GM12864 (cell line): ENCODE measurements at places on chromosomes 5 and 9.

- DNase-seq, result no peak
These were observed 258.0 kb upstream of the CLINT1 start for GRCh38 chr5:158116965-158117364.

DNA sequence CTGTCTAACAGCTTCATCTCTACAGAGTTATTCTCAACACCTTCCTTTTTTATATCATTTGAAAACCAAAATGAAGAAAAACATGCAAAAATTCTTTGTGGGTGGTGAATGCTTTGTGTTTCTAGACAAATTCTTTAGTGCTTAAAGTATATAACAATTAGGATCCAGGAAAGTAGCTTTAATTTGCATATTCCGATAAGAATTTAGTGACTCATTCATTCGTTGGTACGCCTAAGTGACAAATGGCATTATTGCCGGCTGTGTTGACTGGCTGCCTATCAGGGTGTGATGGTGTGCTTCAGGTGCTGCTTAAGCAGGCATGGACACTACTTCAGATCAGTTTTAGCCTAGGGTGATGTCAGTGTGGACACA is 35.2 kb downstream of the LMNB1 start:
- no peak for DNase-seq

- no peak for DNase-seq
These were observed 94.3 kb upstream of the EQTN start for GRCh38 chr9:27391040-27391895.

- DNase-seq, result no peak
These were observed 172.1 kb downstream of the SNX18 start for GRCh38 chr5:54689411-54690251.

GRCh38 chr5:60494635-60495034 is 205.3 kb downstream of the DEPDC1B start:
- no peak for DNase-seq

DNA sequence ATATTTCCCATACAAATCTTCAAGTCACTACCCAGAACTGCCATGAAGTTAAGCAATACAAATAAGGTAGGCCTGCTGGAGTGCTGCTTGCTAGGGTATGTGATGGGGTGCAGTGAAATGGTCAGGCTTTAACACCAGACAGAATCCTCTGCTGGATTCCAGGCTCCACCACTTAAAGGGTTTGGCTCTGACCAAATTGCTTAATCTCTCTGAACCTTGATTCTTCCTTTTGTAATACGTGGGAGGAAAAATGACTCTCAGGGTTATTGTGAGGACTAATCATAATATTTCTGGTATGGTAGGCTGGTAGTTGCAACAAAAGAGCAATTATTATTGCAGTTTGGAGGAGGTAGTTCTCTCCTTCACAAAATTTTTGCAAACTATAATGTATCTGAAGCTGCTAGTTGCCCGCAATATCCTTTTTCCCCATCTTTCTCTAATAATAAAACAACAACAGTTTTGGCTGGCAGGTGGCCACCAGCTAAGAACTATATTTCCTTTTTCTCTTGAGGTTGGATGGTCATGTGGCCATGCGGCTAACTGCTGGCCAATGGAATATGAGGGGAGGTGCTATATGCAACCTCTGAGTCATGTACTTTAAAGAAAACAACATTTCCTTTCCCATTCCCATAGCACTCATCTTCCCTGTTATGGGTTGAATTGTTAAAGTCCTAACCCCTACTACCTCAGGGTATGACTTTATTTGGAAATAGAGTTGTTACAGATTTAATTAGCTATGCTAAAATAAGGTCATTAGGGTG is 44.1 kb downstream of the CCL28 start:
- no peak for DNase-seq

DNA sequence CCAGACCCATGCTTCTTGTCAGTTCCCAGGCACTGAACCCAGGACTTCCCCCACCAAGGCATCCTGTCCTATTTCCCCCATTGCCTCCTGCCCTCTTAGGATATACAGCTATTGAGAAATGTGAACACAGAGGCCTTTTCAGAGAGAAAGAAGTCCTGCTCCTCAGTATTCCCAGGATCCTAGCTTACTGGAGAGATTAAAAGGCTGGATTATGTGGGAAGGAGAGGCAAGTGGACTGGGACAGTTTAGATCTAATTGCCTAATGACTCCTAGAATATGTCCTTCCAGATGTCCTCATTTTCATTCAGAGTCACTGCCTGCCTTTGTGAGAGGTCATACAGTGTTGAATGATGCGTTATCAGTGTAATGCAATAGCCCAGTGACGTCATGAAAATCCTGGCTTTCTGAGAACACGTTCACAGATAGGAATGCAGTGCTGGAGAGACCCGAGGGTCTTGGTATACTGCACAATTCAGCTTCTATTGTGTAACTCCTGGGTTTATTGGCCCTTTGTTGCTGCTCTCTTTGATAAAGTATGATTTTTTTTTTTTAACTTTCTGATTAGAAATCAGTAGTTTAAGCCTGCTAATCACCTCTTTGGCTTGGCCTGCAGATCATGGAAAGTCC is 26.2 kb downstream of the WWC1 start:
- DNase-seq, result no peak

DNA sequence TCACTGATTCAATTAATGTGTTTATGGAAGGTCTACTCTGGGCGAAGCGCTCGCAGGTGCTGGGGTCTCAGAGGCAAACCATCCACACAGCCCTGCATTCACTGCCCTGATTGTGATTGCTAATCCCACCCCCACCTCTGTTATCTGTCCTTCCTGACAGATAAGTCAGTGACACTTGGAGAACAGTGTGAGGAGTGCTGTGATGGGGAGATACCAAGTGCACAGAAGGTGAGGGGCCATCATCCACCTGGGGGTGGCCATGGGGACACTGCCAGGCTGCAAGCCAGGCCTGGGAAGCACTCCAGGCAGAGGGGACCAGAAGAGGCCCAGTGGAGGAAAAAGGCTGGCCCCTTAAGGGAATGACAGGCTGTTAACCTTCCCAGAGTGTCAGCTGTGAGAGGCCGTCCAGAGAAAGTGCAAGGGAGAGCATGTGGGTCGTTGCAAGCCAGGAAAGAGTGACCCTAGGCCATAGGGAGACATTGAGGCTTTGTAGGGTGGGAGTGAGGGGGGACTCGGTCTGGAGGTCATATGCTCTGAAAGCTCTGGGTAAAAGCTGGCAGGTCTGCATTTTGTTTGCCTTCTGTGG is 18.0 kb downstream of the IL9 start:
- DNase-seq, result no peak

GRCh38 chr9:127825319-127826051 is 22.8 kb downstream of the FPGS start:
- no peak for DNase-seq

GRCh38 chr5:81779916-81780266 is 29.0 kb upstream of the SSBP2 start:
- DNase-seq, result no peak

GRCh38 chr9:34572092-34572491 is 17.4 kb downstream of the CNTFR start:
- DNase-seq, result no peak

- DNase-seq, result no peak
These were observed 99.2 kb downstream of the ADAMTS12 start for GRCh38 chr5:33792559-33792958.
